ENCODE measurements at places on chromosomes 16 and 17.

DNA sequence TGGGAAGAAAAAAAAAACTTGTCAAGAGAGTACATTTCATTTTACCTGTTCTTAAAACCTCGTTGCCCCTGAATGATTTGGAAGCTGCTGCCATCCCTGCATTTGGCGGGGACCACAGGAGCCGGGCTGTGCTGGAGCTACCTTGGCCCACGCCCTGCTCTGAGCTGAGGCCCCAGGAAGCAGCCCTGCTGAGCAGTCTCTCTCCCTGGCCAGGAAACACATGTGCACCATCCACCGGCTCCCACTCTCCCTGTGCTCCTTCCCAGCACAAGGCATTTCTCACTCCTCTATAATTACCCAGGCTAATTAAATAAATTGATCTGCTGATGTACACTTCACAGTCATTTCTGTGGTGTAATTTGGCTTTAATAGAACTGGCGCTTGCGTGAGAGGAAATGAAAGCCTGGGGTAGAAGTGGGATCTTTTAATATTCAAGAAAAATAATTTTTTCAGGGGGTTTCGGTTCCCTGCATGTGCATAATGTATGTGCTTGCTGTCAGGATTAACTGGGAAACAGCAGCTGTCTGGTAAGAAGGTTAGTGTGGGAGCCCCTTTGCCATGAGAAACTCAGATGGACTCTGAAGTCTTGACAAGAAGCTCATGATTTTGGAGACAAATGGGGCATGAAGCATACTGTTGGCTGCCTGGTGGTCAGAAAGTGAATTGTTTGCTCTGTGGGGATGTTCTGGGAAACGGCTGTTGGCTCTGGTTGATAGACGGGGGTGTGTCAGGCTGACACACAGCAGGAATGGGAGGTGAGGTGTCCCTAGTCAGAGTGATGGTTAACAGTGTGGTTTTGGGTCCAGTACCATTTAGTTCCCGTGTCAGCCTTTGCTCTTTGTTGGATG lies 252.3 kb upstream of the EEF2KMT start:
- no peak for DNase-seq

DNA sequence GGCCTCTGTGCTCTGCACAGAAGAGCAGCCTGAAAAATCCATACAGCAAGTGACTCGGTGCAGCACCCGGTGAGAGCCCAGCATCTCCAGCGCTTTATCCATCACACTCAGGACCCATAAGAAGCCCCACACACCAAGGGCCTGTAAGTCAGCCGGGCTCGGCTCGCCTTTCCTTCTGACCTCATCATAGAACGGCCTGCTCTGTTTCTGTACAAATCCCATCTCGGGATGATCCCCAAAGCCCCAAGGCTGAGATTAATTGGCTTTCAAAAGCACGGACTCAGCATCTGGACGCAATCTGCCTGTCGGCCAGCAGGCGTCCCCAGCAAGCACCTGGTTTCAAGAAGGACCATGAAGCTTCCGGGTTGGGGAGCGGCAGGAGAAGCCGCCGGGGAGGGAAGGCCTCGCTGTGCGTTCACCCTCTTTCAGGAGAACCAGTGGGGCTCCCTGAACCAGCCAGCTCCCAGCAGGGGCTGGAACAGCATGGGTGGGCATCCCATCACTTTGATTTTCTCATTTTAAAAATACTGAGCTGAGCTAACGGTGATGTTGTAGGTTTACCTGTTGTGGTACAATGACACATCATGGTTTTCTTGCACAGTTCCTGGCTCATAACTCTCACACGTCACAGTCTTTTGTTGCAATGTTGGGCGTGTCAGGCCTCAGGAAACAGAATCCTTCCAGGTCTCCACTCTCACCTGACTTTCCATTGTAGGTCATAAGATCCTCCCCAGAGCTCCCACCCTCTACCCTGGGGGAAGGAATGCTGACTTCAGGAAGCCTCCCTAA lies 6.7 kb downstream of the CCDC57 start:
- DNase-seq, result peak; percentile 88

DNA sequence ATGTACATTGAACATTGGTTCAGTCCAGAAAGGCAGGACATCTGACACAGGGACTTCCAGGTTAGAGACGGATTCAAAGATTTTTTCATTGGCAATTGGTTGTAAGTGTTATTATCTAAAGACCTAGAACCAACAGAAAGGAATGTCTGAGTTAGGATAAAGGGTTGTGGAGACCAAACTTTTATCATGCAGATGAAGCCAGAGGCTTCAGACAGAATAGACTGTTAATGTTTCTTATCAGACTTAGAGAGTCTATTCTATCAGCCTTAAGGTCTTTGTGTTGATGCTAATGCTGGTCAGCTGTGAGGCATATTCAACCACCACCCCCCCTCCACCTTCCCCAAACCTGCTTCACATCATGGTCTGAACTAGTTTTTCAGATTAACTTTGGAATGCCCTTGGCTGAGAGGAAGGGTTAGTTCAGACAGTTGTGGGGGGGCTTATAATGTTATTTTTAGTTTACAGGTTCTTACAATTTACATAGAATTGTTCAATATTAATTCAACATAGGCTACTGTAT lies 2.1 kb upstream of the ITGB3 start:
- DNase-seq, result no peak

- DNase-seq, result no peak
Measured at GRCh38 chr17:36823850-36824677, 113.2 kb upstream of the LHX1 start.

DNA sequence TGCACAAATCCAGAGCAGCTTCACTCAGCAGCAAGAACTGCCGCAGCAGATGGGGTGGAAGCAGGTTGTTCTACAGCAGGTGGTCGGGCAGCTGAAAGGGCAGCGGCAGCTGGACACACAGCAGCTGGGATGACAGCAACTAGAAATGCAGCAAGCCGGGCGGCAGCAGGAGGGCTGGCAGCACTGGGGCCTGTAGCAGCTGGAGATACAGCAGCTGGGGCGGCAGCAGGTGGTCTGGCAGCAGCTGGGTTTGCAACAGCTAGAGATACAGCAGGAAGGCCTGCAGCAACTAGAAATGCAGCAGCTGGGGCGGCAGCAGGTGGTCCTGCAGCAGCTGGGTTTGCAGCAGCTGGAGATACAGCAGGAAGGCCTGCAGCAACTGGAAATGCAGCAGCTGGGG lies 460 bp downstream of the KRTAP4-3 start:
- no peak for DNase-seq
